ENCODE measurements at places on chromosomes 1 and 21. TPM values are rescaled to one million over a fixed set of nuclear protein-coding genes. Genes with fewer than 3 reads are reported as not detected.

The CATSPERE gene
- 0.83 TPM for total RNA-seq

The SYCP1 gene
- not detected for total RNA-seq

The SPATA45 gene
- total RNA-seq, result not detected

The RC3H1 gene
- 11.2 TPM for total RNA-seq

The RAB4A gene
- total RNA-seq, result 29.1 TPM

The TDRKH gene
- total RNA-seq, result 0.12 TPM

The OPRD1 gene
- total RNA-seq, result not detected

The NTMT2 gene
- not detected for total RNA-seq

The RIMKLA gene
- not detected for total RNA-seq

The TNFRSF8 gene
- 0.05 TPM for total RNA-seq

The FCN3 gene
- total RNA-seq, result 0.29 TPM

The PTTG1IP gene
- 220 TPM for total RNA-seq

The CD53 gene
- not detected for total RNA-seq

The RORC gene
- not detected for total RNA-seq

Data from cardiac ventricle fibroblast (primary cell).